ENCODE measurements at places on chromosomes 5 and 9.
A peak's percentile ranks its signal among the peaks of the same experiment; 100 is the strongest.

GRCh38 chr5:14880688-14881087, 9.1 kb upstream of the ANKH start:
- no peak for DNase-seq

DNA sequence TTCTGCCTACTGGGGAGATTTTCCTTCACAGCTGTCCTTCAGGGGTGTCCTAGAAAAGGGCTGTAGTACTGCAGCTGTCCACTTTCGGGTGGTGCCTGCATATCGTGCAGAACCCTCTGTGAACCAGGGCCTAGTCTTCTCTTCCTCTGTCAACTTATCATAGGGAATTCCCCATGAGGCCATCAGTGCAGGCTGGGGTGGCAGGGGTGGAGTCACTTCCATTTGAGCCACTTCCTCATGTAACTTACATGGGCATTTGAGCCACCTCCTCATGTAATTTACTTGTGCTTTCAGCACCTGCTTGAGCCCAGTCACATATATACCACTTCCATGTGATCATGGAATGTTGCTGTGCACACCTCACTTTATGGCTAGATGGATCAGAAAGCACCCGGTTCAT, 742.0 kb upstream of the RGMB start:
- no peak for DNase-seq

DNA sequence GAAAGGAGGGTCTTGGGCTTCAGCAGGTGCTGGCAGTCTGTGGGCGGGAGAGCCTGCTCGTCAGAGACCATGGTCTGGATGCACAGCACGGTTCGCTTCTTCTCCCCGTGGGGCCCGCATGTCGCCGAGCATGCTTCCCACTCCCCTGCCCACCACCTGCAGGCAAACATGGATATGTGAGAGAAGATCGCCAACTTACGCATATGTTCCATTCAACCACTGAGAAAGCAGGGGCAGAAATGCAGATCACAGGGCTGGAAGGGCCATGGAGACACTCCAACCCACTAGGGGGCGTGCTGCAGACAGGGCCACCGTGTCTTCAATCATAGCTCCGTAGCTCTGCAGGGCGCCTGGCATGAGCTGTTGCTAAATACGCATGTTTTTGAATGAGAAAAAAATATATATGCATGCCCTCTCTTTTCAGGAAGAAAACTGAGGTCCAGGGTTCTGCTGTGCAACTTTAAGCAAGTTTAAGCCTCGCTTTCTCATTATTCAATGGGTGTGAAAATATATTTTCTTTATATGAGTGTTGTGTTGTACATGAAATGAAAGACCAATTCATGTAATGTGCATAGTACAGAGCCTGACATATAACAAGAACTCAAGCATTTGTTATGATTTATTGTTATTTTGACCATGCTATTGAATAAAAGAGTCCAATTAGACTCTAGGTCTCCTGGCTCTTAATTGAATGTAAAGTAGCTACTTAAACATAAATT, 148.0 kb downstream of the TARS1 start:
- DNase-seq: peak; percentile 14

DNA sequence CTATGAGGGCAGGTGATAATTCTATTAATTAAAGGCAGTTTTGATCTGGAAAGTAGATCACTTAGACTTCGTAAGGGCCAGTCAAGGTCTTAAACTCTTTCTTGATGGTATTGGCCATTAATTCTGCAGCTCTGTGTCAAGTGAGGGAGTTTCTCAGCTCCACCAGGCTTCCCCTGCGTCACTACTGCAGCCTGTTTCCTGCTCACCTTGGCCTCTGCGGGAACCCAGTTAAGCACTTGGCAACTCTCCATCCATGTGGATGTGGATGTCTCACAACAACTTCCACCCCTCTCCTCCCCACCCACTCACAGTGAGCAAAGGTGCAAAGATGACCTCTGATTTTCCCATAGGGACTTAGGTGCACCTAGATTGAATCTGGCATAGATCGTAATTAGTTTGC, 191.6 kb downstream of the PLK2 start:
- DNase-seq: no peak

DNA sequence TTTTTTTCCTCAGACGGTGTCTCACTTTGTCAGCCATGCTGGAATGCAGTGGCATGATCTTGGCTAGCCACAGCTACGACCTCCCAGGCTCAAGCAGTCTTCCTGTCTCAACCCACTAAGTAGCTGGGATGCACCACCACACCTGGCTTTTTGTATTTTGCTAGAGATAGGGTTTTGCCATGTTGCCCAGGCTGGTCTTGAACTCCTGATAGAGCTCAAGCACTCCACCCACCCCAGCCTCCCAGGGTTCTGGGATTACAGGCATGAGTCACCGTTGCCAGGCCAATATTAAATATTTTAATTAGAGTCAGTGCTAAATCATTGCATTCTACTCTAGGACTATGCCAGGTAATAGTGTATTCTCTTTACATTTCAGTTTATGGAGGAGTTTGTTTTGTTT, 41.5 kb downstream of the UBE2R2 start:
- no peak for DNase-seq

GRCh38 chr9:105089874-105090273, 154.6 kb upstream of the SLC44A1 start:
- DNase-seq: no peak

- no peak for DNase-seq
Measured at GRCh38 chr5:167657016-167657415, 634.4 kb upstream of the WWC1 start.

GRCh38 chr9:109652971-109653370, 127.0 kb upstream of the PALM2AKAP2 start:
- no peak for DNase-seq

- no peak for DNase-seq
Measured at GRCh38 chr9:124290743-124291554, 33.2 kb downstream of the NEK6 start.

DNA sequence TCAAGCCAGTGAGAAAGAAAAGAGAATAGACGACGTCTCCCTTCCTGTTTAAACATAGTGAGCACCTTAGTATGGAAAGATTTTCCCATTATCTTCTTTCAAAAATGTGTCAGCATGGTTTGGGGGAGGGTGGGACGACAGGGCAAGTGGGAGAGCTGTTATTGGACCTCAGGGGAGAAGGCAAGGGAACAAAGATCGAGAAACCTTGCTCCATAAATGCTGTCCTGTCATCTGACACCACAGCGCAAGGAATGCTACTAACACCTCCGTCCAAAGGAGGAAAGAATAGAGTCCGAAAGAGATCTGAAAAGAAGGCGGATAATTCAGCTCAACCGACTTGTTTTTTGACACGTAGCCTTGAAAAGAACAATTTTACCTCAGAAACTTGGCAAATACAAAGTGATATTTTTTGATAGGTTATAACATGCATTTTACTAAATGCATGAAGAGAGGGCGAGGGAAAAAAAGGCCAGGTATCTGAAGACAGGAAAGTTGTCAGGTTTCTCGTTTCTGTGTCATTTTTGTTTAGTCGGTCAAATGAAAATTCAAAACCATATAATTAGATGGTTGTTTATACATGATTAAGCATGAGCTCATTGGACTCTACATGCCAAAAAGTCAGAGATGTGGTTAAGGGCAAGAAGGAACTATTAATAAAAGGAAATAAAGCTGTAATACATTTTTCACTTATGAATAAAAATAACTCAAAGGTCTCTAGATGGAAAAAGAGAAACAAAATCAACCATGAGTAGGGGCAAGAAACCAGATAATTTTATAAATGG, 155.7 kb downstream of the GLIS3 start:
- DNase-seq: no peak

DNA sequence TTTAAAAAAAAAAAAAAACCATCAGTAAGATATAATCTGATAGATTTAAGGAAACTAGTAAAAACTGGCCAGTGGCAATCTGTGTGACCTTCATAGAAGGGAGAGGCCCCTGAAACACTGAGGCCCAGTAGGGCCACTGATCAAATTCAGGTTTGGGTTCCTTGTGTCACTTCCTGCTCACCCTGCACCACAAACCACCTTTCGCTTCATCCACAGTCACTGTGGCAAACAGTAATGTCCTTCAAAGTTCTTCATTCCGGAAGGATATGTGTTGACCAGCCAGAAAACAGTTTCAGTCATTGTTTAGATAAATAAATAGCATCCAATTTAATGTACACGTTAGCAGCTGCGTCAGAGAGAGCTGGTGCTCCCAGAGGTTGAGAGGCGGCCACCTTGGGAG, 222.1 kb downstream of the CFAP90 start:
- no peak for DNase-seq

GRCh38 chr5:76196886-76197489, 113.8 kb downstream of the SV2C start:
- no peak for DNase-seq

- no peak for DNase-seq
Measured at GRCh38 chr5:78659714-78660113, 11.1 kb upstream of the LHFPL2 start.

DNA sequence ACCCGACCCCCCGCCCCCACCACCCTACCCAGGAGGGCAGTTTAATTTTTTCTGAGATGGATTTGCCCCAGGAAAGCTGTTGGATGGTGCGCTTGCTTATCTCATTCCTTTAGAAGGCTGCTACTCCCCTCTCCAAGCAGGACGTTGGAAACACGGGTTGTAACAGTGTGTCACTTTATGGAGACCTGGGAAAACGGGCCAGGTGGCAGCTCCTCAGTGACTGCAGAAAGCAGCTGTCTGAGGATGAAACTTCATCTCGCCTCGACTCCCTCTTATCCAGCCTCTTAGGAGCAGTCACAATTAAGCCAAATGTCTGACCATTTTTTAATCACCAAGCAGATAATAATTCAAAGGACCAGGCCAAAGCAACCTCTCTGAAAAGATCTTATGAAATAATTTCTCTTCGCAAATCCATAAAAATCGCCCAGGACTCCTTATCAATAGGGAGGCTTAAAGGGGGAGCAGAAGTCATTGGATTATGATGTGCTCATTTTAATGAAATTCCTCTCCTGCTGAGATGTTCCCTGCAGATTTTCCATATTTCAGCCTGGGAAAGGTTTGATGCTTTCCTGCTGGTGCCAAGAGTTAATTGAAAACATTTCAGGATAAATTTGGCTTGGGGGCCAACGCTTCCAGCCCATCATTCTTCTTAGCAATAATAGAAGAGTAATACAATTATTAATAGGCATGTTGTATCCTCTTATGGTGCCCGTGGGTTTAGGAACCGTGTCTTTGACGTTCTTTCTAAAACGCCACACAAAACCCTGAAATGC, 26.0 kb downstream of the GAS1 start:
- no peak for DNase-seq

DNA sequence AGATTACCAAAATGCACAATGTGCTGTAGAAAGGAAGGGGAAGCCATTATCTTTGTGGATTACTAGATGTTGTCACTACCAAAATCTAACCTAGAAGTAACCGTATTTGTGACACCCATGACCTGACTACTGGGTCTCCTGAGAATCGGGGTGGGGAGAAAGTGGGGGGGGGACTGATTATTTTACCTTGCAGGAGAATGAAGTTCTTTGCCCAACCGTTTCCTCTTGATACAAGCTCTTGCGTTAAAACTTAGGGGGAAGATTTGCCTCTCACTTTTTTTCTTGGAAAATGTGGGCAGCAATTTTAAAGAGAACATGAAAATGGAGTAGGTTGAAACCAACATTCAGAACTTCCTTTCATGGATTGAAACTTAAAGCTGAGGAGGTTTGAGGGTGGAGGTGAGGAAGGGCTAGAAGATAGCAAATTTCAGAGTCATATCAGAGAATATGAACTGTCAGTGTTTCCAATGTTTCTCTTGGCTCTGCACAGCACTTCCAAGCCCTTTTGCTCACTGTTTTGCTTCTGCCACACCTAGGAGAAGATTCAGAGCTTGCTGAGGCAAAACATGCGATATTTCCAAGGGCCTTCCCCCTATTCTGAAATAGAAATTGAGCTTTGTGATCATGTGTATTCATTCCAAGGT, 280.8 kb downstream of the AOPEP start:
- no peak for DNase-seq

DNA sequence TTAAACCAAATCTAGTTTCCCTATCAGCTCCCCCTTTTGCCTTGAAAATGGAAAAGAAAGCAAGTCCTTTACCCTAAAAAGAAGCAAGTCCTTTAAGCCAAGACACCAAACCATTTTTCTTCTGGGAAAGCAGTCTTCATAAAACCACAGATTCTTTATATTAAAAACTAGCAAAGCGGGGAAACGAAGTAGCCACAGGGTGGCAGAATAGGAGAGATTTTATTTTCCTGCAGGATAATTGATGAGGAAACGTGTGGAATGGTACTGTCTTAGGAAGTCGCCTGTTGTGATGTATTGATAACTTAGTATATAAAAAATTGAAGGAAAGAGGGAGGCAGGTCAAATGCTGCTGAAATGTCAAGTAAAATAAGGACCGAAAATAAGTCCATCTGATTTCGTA, 41.1 kb downstream of the ZNF883 start:
- DNase-seq: no peak

DNA sequence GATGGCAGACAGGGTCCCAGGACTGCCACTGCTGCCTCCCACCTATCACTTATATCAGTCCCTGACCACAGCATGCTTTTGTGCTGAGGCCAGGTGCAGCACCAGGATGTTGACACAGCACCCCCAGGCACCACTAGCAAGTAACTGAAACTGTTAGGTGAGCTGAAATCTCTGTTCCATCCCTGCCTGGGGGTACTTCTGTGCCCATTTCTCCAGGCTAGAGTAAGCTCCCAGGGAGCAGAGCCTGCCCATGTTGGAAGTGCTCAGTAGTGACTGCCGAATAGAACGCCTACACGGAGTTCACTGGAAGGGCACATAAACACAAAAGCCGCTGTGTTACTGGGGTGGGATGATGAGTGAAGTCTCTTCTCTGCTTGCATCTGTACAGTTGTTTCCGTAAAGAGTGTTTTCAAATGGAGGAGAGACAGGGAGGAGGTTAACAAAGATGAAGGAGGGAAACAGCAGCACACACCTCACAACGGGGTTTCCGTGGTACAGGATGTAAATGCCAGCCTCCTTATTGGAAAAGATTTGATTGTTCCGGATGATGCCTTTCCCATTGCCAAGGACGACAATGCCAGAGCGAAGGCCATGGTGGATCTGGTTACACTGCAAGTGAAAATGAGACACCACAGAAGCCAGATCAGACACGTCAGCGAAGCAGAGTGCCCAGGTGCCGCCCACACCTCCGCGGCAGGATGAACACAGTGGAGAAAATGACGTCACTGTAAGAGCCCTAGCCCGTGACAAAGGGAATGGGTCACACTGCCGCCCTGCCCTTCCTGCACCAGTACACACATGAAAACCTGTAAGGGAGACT, 43.1 kb downstream of the POLR1E start:
- peak; percentile 66 for DNase-seq

DNA sequence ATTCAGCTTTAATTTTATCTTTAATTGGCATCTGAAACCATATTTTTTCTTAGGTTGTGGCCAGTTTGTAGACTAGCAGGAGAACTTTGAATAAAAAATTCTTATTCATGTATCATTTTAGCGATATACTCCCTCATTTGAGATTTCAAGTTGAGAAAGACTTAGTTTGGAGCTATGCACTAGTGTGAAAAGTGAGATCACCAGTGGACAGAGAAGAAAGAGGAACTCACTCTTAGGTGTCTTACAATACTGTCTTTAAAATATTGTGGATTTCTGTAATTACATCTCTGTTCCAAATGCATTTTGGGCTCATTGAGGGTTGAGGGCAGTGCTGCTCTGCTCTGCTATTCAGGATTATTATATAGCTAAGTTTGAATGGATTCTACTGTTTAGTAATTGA, 54.7 kb downstream of the NAA35 start:
- DNase-seq: no peak

GRCh38 chr5:115309751-115310370, 13.4 kb upstream of the CCDC112 start:
- no peak for DNase-seq

GRCh38 chr5:9363026-9363425, 182.8 kb downstream of the SEMA5A start:
- no peak for DNase-seq

- no peak for DNase-seq
Measured at GRCh38 chr9:116422119-116422979, 264.8 kb upstream of the TRIM32 start.

GRCh38 chr5:173472784-173473278, 143.6 kb downstream of the BOD1 start:
- no peak for DNase-seq
